ENCODE measurements at places on chromosomes 5 and 9.
A peak's percentile ranks its signal among the peaks of the same experiment; 100 is the strongest.

- no peak for DNase-seq
Measured at GRCh38 chr9:131402738-131403492, 9.0 kb downstream of the PRRC2B start.

- DNase-seq: no peak
Measured at GRCh38 chr9:3018691-3019230, 174.9 kb upstream of the PUM3 start.

- DNase-seq: no peak
Measured at GRCh38 chr5:174323878-174324281, 278.4 kb downstream of the NSG2 start.

DNA sequence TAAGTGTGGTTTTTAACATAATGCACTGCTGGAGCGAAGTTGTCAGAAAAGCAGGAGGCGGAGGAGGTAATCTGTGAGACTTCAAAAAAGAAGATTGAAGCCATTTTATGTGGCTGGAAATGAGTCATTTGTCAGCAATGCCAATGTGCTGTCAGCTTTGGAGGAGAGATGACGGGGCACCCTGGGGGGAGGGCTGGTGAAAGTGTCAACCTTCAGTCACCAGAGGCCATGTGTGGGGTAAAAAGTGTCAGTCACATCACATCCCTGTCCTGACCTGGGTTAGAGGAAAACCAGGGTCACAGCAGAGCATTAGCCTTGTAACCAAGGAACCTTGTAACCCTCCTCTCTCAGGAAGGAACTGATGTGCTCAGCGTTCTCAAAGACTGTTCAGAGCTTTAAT lies 59.1 kb downstream of the TLR4 start:
- peak; percentile 31 for DNase-seq

GRCh38 chr9:135582541-135582940 lies 21.0 kb downstream of the PAEP start:
- DNase-seq: no peak

DNA sequence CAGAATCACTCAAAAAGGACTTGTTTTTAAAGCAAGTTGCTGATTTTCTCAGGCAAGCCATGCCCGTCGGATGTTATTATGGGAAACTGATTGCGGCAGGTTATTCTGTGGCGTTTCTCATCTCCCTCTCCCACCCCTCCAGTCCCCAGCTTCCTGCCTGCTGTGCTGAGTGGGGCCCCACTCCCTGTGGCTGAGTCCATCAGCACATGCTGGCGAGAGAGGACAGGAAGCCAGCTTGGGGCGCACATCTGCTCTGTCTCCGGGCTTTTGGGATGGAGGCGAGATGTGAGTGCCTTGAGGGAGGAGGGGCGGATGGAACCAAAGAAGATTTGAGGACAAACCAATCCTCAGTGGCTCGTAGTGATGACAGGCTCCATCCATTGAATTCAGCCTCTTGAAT lies 108.0 kb downstream of the DAPK1 start:
- DNase-seq: no peak

- no peak for DNase-seq
Measured at GRCh38 chr5:149298842-149299404, 27.3 kb downstream of the AFAP1L1 start.

- no peak for DNase-seq
Measured at GRCh38 chr9:37408933-37409710, 13.4 kb upstream of the GRHPR start.

DNA sequence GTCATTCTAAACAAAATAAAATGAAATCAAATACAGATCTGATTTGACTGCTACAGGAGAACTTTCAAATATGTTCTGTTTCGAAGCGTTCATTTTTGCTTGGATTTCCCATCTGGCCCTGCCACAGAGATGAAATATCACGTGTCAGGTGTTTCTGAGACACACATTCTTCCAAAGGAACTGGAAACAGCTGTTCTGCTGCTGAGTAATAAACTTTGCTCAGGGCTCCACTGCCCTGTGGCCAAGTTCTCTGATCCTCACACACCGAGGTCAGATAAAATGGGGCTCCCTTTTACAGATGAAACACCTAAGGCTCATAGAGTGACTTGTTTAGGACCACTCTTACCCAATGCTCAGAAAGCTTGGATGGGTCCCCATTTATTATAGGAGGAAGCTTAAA lies 42.5 kb downstream of the FRMPD1 start:
- no peak for DNase-seq

DNA sequence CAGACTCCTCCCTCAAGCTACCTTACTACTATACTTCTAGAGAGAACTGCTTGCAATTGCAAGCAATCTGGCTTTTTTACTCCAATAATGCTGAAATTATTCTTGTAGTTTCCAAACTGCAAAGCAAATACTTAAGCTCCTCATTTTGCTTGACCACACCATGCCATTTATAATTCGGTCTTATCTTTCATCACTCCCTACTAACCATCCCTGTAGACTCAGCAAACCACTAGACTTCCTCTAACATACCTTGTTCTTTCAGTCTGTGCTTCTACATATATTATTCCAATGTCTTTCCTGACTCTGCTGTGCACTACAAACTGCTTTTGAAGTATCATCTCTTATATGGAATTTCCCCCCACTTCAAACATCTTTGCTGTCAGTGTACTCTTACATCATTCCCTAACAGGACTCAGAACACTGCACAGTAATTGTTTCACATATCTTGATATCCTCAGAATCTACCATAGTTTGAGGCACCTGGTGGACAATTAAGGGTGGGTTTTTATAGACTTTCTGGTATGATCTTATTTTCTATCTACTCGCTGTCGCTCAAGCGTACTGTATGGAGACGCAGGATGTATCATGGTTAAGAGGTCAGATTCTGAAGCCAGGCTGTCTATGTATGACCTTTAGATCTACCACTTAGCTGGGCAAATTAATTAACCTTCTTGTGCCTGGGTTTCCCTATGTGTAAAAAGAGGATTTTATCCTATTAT lies 2.8 kb downstream of the IL6ST start:
- no peak for DNase-seq

DNA sequence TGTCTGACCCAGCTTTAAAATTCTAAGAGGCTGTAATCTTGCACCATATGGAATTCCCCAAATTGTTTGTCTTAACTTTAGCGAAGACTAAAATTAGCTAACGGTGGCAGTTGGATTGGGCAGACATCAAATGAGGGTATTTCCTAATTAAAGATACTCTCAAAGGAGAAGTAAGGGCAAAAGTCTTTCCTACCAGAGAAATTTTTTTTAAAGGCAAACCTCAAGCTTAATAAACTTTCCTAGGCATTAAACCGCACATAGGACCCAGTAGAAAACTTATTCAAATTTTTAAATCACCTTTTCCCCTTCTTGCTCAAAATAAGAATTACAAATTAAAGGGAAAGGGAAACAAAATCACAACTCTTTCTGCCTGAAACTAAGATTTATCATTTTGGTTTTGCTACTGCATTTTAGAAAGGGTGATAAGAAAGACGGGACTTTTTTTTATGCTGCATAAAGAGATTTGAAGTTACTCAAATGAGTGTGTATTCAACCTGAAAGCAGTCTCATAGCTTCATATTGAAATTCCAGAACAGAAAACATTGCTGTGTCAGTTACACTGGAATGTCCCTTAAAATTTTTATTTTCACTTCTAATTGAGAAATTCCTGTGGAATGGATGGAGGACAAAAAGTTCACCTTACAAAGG lies 189.1 kb upstream of the PTGER4 start:
- DNase-seq: no peak

GRCh38 chr5:30438785-30439184 lies 754.7 kb upstream of the CDH6 start:
- no peak for DNase-seq

DNA sequence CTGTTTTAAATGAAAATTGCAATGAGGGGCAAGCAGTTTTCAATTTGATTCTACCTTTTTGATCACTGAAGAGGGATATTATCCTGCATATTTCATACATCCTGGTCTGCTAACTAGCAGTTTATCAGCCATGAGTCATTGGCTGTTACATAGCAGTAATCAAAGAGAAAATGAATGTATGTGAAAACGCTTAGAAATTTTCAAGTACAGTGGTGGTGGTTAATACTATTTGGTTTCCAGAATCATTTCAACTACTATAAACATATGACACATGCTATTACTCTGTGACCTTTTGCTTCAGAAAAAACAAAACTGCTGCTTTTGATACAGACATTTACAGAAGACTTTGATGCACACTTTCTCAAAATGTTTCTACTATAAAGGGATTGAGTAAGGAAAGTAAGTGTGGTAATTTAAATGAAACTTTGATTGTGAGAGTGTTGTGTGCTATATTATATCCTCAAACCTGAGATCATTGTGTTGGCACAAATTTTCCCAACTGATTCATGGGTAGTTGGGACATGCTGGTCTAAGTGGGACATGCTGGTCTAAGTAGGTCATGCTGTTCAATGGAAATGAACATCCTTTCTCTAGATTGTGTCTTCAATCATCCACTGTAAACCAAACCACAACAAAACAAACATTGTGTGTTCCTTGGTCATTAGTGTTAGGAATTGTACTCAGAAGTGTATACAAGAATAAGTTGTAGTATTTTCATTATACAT lies 5.1 kb downstream of the RNF14 start:
- DNase-seq: no peak

GRCh38 chr9:14752871-14753270 lies 30.3 kb upstream of the CER1 start:
- DNase-seq: no peak

DNA sequence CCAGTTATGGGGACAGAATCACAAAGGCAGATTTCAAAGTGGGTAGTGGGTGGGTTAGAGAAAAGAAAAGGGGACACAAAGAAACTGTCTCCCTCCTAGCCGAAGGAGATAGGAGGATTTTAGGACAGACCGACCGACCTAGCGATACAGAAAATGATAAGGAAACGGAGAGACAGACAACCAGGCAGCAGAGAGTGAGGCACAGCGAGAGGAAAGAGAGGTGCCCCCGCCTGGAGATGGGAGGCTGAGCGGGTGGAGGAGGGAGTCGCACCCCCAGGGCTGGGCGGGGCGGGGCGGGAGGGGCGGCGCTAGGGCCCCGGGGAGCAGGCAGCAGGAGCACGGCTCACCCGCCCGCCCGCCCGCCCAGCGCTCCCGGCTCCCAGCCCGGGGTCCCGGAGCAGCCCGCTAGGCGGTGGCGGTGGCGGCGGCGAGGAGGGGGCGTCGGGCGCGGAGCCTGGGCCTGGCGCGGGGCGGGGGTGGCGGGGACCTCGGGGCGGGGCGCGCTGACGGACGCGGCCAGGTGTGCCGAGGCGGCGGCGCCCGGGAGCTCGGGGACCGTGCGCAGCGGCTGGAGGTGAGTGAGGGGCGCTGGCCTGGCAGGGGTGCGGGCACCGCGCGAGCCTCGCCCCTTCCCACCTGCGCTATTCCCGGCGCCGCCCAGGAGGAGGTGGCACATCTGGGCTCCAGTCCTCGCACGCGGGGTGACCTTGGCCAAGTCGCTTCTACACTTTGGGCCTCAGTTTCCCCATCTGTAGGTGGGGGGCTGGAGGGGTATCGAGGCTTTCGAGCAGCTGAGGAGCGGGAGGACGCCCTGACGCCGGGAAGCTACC lies 15.9 kb upstream of the SYNPO start:
- no peak for DNase-seq

GRCh38 chr9:14011799-14012560 lies 302.0 kb downstream of the NFIB start:
- DNase-seq: no peak

DNA sequence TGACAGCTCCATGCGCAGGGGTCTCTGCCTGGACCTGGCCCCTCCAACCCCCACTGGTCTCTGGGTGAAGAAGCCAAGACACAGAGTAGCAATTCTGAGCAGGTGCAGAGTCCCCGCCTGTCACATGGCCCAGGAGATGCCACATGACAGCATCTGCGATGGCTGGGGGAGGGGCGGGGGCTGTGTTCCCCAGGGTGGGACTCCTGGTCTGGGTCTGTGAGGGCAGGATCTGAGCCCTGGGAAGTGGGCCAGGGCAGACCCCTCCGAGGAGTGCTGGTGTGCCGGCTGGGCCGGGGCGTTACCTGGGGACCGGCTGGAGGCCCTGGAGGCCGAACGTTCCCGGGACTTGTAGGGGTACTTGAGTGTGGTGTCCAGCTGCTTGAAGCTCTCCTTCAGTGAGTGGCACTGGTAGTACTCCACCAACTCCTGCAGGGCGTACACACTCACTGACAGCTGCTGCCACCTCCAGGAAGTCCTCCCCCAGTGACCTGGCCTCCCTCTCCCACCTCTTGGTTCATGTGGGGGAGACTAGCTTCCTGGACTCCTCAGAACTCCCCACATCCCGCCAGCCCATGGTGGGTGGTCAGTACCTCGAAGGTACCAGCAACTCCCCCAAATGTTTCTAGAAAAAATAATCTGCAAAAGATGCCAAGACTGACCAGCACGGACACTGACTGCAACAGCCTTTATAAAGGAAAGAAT lies 32.1 kb upstream of the SARDH start:
- DNase-seq: no peak

- no peak for DNase-seq
Measured at GRCh38 chr9:34518110-34518616, 4.6 kb downstream of the ENHO start.

GRCh38 chr5:176381423-176381822 lies 7.0 kb downstream of the NOP16 start:
- DNase-seq: no peak

DNA sequence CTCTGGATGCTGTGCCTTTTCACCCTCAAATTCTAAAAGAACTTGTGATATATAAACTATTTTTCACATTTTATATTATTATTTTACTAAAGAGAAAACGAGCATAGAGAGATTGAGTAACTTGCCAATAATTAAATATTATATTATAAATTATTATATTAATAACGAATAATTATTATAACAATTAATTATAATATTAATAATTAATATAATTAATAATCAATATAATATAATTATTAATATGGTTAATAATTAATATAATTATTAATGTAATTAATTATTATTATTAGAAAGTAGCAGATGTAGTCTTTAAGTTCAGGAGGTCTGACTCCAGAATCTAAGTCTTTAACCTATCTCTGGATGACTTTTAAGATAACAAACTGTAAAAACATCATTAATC lies 20.1 kb downstream of the OR2Y1 start:
- DNase-seq: no peak

GRCh38 chr5:171634511-171634910 lies 151.1 kb upstream of the SMIM23 start:
- DNase-seq: no peak

- DNase-seq: no peak
Measured at GRCh38 chr9:106119176-106119575, 424.8 kb downstream of the TMEM38B start.

GRCh38 chr5:98510143-98510985 lies 263.1 kb upstream of the RGMB start:
- no peak for DNase-seq
